ENCODE measurements at places on chromosomes 4 and X.
A peak's percentile ranks its signal among the peaks of the same experiment; 100 is the strongest.

DNA sequence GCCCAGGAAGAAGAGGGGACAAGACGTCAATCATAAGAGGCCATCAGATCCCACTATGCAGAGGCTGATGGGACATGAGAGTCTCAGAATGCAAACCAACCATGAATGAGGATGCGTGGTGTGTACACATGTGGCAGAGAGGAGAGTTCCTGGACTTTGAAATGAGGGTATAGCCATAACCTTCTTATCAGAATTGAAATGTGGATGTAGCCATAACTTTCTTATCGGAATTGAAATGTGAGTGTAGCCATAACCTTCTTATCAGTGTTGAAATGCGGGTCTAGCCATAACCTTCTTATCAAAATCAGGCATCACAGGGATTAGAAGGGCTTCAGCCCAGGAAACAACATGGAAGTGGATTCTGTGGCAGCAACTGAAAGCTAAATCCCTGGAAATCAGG, 415.5 kb upstream of the FAT1 start:
- DNase-seq = no peak

DNA sequence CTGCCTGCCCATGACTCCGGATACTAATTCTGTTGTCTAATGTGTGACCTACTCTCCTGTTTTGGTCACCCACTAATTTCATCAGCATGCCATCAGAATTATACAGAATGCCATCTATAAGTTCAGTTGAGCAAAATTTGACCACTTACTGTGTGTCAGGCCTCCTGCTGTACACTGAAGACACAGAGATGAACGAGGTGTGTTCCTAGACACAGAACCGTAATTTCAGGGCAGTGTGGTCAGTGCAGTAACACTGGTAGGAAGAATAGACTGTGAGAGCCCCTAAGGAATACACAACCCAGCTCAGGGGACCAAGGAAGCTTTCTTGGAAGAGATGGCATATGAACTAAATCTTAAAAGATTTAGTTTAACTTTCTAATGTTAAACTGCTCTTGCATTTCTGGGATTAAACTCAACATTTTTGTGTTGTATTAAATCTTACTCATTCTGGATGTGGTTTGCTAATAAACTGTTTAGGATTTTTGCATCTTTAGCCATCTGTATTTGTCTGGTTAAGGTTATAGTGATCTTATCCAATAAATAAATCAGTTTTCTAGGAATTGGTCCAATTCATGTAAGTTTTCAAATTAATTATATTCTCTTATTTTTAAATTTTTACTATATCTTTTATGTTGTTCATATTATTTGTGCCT, 34.3 kb downstream of the KANTR start:
- no peak for DNase-seq

- DNase-seq = no peak
These were observed 208.3 kb upstream of the JADE1 start for GRCh38 chr4:128600996-128601871.

GRCh38 chr4:102578819-102579218, 77.7 kb downstream of the NFKB1 start:
- DNase-seq = no peak

GRCh38 chr4:73315091-73315490, 56.5 kb upstream of the ANKRD17 start:
- no peak for DNase-seq

DNA sequence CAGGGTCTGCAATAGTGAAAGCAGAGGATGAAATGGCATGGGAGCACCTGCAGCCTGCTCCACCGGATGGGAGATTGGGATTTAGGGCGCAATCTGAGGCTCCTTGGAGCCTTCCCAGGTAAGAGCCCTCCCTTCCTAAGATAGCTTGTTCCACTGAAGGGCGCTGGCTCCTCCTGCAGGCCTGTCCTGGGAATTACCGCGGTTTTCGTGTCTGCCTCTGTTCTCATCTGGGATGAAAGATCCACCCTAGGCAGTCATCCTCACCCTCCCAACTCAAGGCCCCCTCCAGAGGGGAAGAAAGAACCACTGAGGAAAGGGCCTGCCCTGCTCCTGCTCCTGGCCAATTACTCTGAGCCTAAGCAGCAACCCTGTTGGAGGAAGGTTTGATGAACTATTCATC, 547.5 kb downstream of the SMARCA1 start:
- DNase-seq = no peak

GRCh38 chr4:80202190-80202711, 4.9 kb downstream of the PRDM8 start:
- peak; percentile 69 for DNase-seq

DNA sequence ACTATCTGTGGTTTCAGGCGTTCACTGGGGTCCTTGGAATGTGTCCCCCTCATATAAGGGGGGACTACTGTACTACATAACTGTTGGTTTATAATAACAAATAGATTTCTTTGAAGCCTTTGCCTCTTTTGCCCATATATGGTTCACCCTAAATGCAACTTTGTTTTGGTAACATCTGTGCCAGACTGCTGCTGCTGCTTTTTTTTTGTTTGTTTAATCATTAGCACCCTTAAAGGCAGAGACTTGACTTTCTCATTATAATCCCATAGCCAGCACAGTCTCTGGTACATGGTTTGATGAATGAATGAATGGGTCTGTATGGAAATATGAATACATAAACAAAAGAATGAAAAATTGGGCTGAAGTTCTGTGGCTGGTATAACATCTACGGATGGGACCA, 80.2 kb upstream of the LHFPL1 start:
- DNase-seq = no peak

DNA sequence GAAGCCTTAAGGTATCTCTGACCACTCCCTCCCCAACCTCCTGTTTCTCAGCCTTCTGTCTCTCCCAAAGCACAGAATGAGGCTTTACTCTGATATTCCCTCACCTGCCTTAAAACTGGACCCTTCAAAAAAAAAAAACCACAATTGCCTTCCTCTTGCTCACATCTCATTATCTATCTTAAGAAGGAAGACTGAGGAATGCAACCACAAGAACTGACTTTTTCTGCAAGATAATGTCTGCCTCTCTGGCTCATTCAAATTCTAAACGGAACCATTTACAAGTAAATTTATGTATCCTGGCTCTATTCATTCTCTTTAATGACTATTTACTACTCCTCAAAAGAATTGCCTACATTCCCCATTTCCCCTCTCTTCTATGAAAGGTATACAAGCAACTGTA, 545.5 kb upstream of the HTR2C start:
- no peak for DNase-seq

DNA sequence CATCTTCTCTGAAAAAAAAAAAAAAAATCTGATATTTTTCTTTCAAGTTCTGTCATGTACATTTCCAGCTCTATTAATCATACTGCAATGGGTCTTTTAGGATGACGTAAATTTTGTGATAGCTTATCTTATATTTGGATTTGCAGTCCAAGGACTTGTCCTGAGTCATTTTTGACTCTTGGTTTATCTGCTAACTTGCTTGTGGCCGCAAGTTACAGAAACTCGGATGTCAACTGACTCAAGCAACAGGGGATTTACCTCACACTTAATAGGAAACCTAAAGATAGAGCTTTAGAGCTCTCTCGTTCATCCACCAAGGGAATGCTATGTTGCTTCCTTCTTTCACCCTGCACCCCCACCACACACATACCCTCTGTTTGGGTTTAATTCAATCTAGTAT, 1433.8 kb upstream of the TENM3 start:
- no peak for DNase-seq

DNA sequence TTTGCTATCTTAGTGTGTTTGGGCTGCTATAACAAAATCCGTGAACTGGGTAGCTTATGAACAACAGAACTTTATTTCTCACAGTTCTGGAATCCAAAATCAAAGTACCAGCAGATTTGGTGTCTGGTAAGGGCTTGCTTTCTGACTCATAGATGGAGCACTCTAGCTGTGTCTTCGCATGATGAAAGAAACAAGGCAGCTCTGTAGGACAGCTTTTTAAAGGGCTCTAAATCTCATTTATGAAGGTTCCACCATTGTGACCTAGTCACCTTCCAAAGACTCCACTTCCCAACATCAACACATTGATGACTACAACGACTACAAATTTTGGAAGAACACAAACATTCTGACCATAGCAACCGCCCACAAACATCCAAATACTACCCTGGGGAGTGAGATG, 158.6 kb upstream of the LCORL start:
- DNase-seq = no peak

GRCh38 chr4:13539619-13540445, 4.5 kb downstream of the NKX3-2 start:
- DNase-seq = no peak

GRCh38 chr4:112889619-112890527, 159.6 kb upstream of the ANK2 start:
- DNase-seq = no peak

DNA sequence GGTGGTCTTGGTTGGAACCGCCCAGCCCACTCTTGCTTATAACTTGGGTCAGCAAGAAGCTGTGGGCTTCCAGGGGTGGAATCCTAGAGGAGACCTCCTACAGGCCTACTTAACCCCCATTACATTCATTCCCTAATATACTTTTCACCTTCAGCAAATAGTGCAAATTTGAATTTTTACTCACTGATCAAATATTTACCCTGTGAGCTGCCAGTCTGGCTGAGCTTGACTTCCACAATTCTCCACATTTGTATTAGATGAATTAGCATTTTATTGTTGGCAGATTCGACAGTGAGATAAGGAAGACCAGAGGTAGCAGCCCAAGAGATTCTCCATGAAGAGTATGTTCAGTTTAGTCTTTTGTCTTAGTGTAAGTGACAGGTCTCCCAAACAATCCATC, 199.6 kb downstream of the BCOR start:
- no peak for DNase-seq

DNA sequence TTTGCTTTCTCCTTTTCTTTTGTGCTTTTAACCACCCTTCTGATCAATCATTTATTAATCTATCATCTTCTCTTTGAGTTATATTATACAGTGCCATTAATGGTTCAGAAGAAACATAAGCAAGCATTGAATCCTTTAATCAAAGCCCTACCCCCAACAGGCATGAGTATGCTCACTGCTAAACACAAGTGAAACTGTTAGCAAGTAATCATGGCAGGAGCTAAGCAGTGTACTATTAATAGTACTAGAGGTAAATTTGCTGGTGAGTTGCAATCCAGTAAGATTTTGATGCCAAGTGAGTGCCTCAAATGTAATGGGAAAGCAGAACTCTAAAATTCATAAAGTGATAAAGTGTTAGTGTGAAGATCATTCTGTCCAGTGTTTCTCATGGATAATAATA, 57.2 kb downstream of the FNIP2 start:
- DNase-seq = no peak

DNA sequence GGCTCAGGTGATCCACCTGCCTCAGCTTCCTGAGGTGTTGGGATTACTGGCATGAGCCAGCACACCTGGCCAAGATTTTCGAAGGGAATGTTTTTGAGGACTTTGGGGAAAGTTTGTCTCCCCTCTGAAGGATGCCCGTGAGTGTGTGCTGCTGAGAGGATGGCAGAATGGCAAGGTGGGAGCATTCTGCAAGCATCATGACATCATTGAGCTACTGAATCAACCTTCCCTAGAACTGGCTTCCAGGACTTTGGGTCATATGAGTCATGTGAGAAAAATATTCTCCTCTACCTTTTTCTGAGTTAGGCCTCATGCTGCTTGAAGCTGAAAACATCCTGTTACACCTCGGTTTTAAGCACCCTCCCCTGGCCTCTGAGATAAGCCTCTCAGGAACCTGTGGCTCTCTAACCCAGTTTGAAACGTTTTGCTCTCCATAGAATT, 31.0 kb downstream of the TMEM131L start:
- DNase-seq = peak; percentile 22

DNA sequence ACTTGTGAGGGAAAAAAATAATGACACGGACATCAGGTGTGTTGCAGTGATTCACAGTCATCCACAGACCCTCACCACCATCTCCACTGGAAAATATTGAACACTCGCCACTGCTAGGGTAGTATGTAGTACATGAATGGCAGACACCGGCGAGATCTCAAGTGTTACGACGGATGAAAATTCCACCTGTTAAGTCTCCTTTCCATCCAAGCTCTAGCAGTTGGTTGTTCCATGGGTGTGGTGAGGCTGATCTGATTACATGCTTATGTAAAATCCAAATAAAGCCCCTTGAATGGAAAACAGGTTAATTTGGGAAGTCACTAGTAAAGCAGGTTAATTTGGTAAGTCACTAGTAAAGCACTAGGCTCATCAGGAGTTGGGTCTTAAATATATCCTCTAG, 1.1 kb upstream of the ARMCX4 start:
- DNase-seq = no peak

DNA sequence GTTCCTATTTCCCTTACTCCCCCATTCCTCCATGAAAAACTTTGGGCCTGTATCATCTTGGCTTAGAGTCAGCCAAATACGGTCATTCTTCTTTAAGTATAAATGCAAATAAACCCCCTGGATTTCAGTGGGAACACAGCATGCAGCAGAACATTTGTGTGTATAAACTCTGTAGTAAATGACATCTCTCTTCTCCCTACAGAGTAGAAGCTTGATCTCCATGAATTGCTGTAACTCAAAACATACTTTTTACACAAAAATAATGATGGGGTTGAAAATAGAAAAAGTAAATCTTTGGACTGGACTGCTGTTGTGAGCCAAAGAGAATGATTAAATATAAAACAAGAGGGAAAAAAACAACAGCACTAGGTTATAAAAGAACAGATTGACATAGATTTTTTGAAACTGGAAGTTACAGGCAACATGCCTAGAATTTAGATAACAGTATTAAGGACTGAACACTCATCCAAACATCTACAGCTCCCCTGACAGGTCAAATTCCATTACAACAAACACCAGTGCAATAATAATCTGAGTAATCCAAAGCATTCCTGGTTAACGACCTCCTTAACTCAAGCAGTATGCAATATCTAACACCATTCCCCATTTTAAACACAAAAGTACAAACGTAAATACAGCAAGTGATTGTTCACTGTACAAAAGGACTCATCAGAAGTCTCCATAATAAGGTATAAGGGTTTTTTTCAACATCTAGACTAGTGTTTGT, 30.7 kb downstream of the TSPAN5 start:
- no peak for DNase-seq

- DNase-seq = peak; percentile 4
These were observed 595 bp downstream of the MBNL3 start for GRCh38 chrX:132488180-132488705.

- no peak for DNase-seq
These were observed 52.1 kb upstream of the MSANTD1 start for GRCh38 chr4:3196670-3197359.

GRCh38 chr4:185227713-185228278, 18.4 kb downstream of the SNX25 start:
- DNase-seq = no peak

GRCh38 chr4:83906561-83906960, 370.7 kb downstream of the GPAT3 start:
- no peak for DNase-seq

- DNase-seq = no peak
These were observed 10.6 kb upstream of the PUDP start for GRCh38 chrX:7158468-7158990.

DNA sequence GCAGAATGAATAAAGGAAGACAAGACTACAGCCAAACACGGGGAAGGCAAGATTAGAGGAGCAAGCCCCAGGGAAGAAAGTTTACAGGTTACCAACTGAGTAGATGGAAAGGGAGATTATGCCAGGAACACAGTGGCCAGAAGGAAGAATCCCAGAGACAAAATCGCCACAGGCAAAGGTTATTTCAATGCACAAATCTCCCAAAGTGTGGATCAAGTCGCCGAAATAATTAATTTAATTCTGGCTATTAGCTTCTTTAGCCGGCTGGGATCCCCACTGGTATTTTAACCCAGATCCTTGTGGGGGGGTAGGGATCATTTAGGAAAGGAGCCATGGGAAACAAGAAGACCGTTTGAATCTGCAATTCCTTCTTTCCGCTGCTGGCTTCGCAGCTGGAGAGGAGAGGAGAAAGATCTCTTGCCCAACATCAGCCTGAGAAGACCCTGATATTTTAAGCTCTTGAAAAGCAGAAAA, 171.0 kb downstream of the DHX15 start:
- DNase-seq = no peak
